CD4-positive, alpha-beta T cell treated with Interleukin-15 for 1 hour (primary cell): ENCODE measurements at places on chromosomes 4 and X.

DNA sequence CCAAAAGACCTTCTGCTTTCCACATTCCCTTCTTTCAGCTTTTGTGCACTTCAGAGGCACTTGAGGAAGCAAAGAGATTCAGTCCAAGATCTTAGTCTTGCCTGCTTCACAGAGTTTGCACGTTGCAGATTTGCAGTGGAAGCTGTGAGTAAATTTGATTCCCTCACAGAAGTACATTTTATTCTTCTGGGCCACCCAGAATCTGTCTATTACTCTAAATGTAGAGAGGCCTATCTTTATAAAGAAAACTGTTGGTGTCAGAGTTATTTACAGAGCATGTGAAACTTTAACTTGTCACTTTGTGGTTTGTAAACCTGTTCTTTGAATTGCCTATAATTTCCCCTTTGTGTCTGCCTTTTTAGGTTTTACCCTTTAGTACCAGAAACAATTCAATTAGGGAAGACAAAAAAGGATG is 15.5 kb downstream of the SPRY1 start:
- DNase-seq, result no peak

DNA sequence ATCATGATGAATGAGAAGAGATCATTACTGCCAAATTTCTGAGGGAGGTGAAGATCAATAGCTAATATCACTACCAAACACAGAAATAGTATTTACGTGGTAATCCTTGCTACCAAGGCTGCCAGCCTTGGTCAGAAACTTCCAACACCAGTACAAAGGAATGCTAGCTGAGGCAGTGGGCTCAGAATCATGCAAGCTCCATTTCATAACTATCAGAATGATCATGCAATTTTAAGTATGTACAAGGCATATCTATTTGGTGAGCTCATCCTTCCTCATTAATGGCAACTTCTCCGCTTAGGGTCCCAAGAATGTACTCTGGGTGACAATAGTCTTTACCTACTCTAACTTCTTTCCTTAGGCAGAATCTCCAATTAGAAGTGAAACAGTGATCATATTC is 135.0 kb downstream of the GPC3 start:
- DNase-seq, result no peak

- no peak for DNase-seq
These were observed 610.4 kb upstream of the BOD1L1 start for GRCh38 chr4:14237911-14238310.

DNA sequence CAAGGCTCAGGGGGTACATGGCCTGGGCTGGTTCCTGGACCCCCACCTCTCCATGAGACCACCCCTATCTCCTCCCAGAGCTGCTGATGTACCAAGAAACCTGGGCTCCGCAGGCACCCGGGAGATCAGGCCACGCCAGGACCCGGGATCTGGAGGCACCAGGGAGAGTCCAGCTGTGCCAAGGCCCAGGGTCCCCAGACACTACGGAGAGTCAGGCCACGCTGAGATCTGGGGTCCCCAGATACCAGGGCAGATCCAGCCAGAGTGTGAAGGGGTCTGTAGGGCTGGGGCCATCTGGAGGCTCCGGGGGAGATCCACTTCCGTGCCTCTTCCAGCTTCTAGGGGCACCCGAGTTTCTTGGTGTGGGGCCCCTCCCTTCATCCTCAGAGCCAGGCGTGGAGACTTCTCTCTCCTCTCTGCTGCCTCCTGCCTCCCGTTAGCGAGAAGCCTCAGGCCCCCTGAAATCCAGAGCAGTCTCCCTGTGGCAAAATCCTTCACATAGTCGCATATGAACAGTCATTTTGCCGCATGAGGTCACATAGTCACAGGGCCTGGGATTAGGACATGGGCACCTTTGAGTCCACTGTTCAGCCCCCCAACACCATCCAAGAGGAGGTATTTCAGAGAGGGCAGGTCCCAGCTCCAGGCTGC is 9.7 kb downstream of the ABLIM2 start:
- DNase-seq, result no peak

DNA sequence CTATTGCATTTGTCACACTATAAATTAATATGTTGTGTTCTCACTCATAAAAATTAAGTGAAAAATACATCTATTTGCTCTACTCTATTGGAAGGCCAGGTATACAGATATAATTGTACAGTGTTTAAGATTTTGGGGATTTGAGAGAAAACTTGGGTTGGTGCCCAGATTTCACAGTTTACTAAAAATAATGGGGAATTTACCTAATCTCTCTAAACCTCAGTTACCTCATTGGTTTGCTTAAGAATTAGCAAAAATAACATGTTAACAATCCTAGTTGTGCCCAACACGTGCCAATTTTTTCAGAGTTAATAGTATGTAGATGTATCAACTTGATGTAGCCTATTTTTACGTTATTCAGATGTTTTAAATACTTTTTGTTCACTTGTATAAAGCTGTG is 1495.3 kb upstream of the PCDH7 start:
- no peak for DNase-seq

- DNase-seq, result no peak
These were observed 875 bp downstream of the LAP3 start for GRCh38 chr4:17577665-17578481.

- no peak for DNase-seq
These were observed 105.7 kb upstream of the PRPS2 start for GRCh38 chrX:12685541-12685940.

DNA sequence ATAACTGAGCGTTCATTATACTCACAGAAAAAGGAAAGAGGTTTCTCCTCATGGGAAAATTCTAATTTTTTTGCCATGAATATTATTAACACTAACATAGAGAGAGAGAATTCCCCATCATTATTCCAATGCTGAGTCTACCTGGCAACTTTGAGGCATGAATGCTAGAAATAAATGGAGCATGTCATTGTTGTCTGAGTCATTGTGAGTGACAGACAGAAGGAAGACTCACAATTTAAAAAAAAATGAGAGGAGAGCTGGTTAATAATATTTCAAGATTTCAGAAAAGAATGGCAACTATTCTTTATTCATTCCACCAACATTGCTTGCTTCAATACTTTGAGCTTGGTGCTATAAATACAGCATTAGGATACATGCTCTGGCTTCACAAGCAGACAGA is 170.4 kb upstream of the HS3ST1 start:
- no peak for DNase-seq

GRCh38 chr4:145740806-145741205 is 60.9 kb downstream of the C4orf51 start:
- DNase-seq, result no peak

GRCh38 chr4:71635139-71635748 is 148.6 kb downstream of the GC start:
- DNase-seq, result no peak

DNA sequence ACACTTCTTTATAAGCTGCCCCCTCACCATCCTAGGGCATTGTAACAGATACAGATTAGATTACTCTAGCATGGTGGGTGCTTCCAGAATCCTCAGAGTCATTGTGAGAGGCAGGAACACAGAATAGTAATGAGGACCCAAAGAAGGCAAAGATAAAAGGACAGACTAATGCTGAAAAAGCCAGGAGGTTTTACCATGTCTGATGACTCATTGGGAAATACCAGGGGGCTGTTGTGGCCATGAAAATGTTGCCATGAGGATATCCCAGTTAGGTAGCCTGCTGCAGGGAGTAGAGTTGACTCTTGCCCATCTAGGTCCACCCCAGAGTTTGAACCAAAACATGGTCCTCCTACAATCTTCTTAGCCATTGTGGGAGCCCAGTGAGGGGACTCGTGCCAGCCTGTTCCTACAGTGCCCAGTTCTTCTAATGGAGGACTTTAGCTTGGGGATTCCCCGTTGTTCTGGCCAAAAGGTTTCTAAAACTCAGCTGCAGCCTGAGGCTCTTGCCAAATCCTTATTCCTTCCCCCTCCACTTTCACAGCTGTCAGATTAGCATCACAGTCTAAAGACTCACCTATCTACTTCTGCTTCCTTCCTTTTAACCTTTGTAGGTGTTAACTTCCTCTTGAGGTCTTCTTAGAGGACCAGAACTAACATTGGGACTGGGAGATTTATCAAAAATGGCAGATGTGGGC is 586.0 kb upstream of the AADAT start:
- no peak for DNase-seq

GRCh38 chr4:4417886-4418285 is 31.0 kb downstream of the NSG1 start:
- DNase-seq, result no peak

DNA sequence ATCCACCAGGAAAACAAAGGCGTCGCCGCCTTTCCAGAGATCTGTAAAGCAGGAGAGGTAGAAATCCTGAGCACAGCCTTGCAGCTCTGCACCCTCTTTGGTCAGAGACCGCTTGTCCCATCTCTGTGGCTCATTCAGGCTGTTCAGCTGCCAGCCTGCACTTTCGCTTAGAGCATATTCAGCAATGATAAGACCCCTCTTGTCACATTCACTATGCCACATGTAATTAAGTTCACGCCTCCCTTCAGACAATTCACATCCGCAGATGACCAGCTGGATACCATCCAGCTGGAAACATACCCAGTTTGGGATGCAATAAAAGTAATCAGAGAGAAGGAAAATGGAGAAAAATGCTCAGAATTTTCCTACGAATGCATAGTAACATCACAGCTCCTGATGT is 335.4 kb downstream of the UNC5C start:
- DNase-seq, result no peak

GRCh38 chr4:181168011-181168805 is 1075.0 kb upstream of the TENM3 start:
- no peak for DNase-seq

DNA sequence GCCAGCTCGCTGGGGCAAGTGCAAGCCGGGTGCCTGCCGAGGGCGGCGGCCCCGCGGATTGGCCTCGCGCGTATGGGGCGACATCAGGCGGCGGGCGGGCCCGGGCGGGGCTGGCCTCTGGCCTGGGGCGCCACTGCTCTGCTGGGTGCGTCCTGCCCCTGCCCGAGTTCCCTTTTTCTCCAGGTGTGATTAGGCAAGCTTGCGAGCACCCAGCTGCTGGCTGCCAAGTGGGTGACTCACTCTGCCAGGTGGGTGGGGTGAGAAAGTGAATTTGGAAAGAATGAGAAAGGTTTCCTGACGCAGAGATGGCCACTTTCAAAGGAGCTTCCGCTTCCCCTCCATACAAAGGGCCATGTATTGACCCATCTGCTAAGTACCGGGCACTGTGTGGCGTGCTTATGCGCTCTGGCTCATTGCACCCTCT is 32.5 kb downstream of the FGFBP1 start:
- DNase-seq, result peak; percentile 23

- DNase-seq, result no peak
These were observed 158.5 kb upstream of the MXRA5 start for GRCh38 chrX:3504916-3505315.

DNA sequence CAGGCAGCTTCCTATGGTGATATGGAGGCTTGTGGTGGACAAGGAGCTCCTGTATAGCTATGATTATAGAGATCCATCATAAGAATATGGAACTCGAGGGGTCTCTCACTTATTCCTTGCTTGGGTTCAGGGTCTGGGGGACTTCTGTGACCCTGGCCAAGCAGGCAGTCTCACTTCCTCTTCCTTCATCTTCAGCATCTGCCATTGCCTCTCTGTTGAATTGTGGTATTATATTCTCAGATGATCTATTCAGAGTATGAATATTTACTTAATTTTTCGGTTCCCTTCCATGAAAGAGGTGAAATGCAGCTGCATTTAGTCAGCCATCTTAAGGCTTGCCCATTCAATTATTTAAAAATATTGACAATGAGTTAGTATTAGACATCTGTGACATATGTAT is 292.9 kb downstream of the SPIN4 start:
- DNase-seq, result no peak

GRCh38 chrX:139831017-139831416 is 101.8 kb downstream of the ATP11C start:
- DNase-seq, result no peak

- DNase-seq, result no peak
These were observed 121.0 kb upstream of the ARSJ start for GRCh38 chr4:114100288-114101031.

GRCh38 chrX:4379071-4379470 is 665.6 kb upstream of the PRKX start:
- DNase-seq, result no peak

DNA sequence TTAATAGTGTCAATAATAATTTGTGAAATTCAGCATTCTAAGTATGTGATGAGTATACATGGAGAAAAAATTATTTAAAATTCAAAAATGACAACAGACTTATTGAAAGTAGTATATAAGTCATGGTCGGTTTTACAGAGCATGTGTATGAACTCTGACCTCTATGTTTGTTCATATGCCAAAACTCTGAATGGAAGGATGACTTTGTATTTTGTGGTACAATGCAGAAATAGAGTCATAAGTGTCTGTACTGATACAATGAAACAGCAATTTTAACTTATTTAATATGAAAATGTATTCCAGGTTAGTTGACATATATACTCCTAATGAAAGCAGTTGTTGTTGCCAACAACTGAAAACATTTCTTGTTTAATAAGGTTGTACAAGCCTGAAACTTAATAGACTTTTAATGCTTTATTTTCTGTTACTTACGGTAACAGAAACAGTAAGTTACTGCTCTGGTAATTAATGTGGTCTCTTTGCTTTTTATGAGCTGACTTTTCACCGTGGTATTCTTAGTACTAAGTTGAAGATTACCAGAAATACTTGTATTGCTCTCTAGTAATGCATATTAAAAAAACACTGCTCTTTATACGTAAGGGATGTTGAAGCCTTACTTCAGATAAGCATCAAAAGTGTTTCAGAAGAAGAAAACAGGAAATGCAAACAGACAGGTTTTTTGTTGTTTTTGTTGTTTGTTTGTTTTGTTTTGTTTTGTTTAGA is 1.9 kb downstream of the UBE2K start:
- DNase-seq, result no peak

- DNase-seq, result no peak
These were observed 12.8 kb downstream of the AMER1 start for GRCh38 chrX:64192673-64193072.

GRCh38 chrX:68238568-68238967 is 194.7 kb downstream of the OPHN1 start:
- no peak for DNase-seq

DNA sequence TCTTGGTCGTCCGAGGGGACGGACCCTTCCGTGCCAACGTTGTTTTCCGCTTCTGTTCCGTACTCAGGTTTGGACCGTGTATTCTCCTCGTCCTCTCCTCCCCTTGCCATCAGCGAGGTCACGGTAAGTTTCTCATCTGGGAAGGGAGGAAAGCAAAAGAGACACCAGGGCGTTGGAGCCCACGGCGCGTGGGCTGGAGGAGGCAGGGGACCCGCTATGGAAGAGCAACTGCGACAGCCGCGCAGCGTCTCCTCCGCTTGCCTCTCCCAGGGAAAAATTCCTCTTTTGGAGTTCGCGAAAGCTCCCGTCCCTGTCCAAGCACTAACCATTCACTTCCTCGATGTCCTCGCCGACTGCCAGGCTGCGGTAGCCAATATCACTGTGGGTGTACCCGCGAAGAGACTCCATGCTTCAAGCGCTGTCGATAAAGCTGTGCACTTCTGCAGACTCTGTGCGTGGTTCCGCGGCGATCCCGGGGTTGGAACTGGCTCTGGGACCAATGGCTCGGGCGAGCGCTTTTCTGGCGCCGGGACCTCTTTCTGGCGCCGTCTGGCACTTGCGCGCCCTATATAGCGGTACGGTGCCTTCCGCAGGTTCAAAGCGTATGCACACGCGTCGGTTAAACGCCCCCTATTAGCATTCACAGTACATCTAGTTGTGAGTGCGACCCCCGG is at the start of gene ESX1:
Gene ESX1 (minus strand): TSS at position 492 of the 674 bp plus-strand sequence. CDS start 84 bp downstream, at position 408.
- no peak for DNase-seq

- DNase-seq, result no peak
These were observed 150.1 kb downstream of the ADAM29 start for GRCh38 chr4:175068266-175068665.
